ENCODE measurements at places on chromosomes 2 and 18.

DNA sequence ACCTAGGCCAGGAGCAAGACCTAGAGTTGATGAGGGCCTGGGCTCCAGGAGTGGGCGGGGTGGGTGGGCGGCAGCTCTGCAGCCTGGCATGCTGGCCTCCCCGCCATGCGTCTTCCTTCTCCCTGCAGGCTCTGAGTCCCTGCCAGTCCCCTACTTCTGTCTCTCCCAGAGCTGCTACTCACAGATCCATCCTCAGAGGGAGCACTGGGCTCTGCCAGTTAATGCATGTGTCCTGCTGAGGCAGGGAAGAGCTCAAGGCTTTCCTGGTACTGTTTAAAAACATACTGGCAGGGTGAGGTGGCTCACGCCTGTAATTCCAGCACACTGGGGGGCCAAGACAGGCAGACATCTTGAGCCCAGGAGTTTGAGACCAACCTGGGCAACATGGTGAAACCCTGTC is 38.7 kb upstream of the EDAR start:
- DNase-seq = no peak

DNA sequence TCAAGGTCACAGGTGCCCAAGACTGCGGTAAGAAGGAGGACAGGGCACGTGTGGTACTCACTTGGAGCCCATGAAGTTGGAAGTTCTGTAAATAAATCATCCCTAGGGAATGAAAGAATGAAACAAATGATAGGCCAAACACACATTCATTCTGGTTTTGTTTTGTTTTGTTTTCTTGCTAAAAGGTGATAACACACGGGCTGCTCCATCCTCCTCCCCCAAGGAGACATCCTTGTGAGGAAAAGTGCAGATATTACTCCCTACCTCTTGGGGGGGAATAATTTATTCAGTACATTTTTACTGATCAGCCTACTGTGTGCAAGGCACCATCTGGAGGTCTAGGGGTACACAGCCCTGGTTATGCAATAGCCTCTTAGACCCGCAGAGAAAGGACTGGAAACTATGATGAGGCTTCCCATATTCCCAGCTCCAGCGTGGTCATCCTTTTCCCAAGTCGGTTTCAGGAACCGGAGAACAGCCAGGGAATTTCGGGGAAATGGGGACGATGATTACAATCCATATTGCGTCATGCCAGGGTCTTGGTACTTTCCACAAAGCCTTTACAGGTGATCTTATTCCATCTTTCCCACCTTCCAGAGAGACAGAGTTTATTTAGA is 6.3 kb downstream of the RAX start:
- no peak for DNase-seq

DNA sequence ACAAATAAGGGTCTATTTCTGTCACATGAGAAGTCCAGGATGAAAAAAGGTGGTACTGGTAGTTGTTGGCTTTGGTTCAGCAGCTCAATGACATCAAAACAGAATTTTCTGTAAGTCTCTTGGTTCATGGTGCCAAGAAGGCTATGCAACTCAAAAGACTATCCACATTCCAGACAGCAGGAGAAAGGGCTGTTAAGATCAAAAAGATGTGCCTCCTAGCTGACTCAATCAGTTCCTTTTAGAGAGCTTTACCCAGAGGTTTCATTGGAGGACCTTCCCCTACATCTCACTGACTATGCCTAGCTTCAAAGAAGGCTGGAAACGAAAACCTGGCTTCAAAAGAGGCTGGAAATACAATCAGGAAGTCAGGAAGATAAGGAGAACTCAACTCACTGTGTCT is 98.0 kb downstream of the DYM start:
- no peak for DNase-seq

DNA sequence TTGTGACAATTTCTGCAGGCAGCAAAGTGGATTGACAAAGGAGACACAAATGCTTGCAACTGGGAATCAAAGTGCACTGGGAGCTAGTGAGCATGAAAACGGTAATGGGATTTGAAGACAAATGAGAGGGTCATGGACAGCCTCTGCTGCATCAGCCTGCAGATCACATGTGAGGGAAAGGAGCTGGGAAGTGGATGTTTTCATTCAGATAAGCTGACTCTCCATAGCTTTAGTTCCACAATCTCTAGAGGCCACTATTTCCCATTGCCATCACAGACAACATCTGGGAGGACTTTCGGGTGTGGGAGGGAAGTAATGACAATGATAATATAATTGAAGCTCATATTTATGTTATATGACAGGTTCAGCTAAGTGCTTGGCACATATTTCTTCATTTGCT is 28.4 kb downstream of the ADCYAP1 start:
- no peak for DNase-seq

DNA sequence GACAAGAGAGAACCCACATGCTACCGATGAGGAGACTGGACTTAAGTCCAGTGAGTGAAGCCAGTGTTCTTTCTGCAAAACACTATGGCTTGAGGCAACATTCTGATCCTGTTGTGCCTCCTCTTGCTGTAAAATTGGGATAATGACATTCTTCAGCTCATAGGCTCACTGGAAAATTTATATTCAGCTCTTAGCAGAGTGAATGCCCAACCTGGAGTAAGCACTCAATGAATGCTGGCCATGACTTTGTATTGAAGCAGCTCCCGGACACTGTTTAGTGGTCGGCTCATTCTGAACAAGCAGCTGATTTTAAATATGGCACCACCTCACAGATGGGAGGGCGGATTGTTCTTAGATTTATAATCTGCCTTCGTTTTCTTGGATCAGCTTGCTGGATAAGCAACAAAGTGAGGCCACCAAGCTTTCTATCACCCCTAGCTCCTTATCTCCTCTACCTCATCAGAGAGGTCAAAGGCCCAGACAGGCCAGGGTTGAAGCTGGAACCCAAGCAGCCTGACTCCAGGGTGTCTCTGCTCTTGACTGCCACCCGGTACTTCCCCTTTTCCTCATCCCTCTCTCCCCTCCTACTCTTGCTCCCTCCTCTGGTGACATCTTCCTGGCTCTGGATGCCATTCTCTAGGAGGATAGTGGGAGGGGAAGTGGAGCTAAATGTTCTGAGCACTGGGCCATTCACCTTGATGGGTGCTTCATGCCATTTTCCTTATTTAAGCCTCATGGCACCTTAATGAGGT is 11.5 kb downstream of the SLC9A4 start:
- no peak for DNase-seq

GRCh38 chr2:148814143-148814859 is 60.7 kb upstream of the KIF5C start:
- no peak for DNase-seq

DNA sequence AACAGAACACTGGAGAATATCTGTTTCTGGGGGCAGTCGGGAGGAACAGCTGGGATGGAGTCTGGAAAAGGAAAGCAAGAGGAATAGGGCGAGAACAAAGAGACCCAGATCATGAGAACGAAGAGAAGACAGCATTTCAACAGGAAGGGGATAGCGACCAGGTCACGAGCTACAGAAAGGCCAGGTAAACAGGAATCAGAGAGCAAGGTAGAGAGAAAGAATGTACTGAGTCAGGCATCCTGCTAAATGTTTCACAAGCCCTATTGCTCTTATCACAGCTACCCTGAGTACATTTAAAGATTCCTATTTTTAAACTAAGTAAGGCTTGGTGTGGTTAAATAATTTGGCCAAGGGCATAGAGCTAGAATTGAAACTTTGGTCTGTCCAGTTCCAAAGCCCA is 254.9 kb upstream of the RAB12 start:
- no peak for DNase-seq

DNA sequence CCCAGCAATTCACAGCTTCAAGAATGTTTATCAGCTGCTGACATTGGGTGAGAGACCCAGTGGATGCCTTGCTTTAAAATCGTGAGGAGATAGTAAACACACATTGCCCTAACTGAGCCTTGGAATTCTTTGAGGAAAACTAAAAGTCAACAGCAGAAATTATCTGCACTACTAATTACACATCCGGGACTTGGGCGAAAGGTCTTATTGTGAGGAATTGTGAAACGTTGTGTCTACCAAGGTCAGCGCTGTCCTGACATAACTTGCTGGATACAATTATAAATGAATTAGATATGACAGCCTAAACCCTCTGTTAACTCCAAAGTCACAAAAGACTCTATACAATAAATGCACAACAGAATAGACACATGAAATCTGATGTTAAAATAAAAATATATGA is 121.4 kb downstream of the ST6GAL2 start:
- DNase-seq = no peak

DNA sequence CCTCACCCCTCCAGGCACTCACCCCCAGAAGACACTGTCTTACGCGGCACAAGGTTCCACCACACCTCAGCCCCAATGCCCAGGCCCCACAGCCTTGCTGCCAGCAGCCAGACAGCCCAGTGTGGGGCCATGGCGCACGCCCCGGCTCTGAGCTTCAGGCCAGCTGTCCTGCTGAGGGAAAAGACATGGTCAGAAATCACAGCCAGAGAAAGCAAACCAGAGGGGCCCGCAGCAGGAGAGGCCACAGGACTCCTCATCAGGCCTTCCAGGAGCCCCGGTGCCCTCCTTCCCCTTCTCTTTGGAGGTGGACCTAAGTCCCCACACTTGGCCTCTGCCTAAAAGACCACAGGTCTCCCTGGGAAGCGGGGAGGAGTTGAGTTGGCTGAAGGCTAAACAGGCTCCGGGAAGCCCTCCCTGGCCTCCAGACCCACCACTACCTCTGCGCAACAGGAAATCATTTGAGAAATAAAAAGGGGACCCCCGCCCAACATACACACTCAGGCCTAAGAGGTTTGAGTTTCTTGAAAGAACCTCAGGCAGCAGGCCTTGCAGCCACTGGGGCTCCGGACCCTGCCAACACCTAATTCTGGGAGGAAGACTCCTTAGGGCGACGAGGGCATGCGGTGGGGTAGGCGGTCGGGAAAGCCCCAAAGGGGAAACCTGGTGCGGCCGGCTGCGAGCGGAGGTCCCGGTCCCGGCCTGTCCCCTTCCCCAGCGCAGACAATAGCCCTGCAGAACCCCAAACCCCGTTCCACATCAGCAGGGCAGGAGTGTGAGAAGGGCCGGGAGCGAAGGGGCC is 1.9 kb downstream of the SEMA4C start:
- no peak for DNase-seq

- DNase-seq = no peak
These were observed 39.4 kb downstream of the KIF5C start for GRCh38 chr2:148914463-148914862.

DNA sequence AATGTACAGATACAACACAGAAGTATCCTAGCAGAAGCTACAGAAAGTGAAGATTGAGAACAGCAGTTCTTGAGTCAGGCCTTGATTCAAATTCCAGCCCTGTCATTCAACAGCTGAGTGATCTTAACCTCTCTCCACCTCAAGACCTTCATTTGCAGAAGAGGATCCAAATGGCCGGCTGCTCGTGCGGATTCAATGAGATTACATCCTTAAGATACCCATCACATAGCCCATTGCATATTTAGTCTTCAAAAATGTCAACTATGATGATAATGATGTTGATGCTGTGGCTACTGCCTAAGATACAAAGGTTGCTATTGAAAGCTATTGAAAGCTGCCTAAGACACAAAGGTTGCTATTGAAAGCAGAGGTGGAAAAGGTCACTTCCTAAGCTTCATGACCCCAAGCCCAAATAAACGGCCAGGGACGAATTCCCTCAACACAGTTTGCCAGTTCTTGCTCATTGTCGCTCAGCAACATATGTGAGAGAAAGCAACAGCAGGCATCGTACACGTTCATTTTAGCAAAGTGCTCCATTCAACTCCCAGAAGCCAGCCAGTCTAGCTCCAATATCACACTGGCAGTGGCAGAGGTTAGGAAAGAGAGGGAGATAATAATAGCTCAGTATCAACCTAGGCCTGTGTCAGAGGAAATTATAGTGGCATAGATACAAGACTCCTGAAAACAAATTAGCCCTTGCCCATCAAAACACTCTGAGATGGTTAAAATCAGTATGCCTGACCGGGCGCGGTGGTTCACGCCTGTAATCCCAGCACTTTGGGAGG is 36.1 kb downstream of the MRPL35 start:
- no peak for DNase-seq

GRCh38 chr2:70094978-70095719 is 7.9 kb downstream of the PCBP1 start:
- no peak for DNase-seq

GRCh38 chr2:237574894-237575868 is 8.8 kb downstream of the PRLH start:
- DNase-seq = no peak

DNA sequence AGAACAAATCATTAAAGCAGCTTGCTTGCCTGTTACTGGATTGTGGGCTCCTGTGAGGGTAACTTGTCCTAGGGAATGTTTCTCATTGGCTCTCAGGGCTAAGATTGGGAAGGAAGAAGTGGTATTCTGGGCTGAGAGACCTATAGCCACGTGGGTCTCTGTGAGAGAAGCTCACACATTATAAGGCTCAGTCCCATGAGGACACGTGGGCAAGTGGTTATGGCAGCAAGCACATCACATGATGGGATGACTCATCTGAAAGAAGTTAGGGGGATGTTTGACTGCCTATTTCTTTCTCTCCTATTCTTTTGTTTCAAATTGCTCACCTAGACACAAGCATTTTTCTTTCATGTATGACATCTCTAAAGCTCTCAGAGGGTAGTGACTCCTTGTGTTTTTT is 418.0 kb upstream of the ST6GAL2 start:
- DNase-seq = no peak

DNA sequence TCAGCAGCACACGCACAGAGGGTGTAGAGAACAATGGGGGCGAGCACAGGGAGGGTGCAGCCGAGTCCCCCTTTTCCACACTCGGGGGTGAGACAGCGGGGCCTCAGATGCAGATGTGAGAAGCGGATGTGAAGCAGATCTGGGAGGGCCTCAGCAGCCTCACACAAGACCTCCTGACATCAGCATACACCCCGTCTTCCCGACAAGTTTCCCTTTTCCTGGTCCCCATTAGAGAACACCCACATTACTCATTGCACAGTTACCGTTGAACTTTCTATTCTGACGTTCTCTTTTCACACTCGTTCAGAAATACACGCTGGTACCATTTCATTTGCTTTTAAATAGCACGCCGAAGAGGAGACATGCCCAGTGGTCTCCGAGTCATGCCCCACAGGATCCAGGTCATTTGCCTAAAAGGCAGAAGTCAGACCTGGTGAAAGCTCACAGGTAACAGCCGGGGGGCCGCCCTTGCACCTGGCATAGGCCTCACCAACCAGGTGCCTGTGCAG is 129.5 kb upstream of the ID2 start:
- DNase-seq = no peak

- DNase-seq = no peak
These were observed 740.1 kb upstream of the FANCL start for GRCh38 chr2:58981237-58981636.

- no peak for DNase-seq
These were observed 19.9 kb upstream of the FAM98A start for GRCh38 chr2:33619028-33619427.
